ENCODE measurements at places on chromosomes 1 and 21.
A peak's percentile ranks its signal among the peaks of the same experiment; 100 is the strongest.

DNA sequence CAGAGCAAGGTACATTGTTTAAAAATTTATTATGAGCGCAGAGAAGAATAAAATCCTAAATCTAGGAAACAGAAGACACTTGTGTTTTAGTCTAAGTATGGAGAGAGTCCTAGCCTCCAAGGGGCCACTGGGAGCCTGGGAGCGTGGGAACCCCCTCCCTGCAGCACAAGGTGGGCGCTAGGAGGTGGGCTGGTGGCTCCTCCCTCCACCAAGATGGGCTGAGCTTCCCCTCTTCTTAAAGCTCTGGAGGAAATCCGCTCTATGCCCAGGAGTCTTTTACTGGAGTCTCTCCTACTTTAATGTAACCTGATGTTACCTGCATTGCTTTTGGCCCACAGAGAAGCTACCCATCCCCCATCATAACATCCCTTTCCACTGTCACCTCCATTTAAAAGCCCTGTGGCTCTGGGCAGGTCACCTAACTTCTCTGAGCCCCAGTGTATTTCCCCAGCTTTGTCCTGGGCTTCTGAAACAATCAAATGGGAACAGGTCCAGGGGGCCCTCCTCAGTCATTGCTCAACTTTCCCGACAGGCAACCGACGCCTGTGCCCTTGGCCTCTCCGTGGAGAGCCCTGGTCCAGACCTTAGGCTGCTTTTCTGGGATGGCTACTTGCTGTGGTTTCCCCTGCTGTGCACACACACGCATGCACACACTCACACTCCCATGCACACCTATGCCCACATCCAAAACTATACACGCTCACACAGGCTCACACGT lies 181.5 kb downstream of the NPHP4 start:
- DNase-seq: no peak

DNA sequence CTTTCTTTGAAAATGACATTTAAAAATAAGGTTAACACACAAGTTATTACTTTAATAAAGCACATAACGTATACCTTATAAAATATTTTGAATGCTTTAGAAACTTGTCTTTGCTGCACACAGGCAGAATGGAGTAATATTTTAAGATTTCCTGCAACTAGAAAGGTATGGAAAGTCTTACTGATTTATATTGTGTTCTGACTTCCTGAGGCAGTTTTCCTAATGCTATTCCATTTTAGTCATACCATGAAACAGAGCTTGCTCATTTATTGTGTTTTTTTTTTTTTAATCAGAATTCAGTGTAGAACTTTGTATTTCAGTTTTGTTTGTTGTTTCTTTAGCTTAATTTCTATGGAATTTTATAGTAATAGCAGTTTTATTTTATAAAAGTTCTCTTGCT lies 60.9 kb upstream of the S1PR1 start:
- no peak for DNase-seq

DNA sequence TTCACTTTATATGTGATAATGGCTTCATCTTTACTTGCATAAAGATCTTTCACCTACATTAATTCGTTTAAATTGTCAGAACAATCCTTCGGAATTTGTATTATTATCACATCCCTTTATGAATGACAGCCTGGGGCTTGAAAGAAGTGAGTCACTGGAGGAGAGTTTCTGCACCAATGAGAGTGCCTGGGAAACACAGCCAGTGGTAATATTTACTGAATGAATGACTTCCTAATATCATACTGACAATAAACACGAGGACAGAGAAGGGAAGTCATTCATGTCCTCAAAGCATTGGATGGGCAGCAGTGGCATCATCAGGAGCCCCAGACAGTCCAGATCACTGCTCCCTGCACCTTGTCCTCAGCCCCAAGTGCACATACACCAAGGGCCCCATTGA lies 40.7 kb upstream of the PDE4B start:
- DNase-seq: no peak

GRCh38 chr1:209364716-209365115 lies 218.8 kb upstream of the CAMK1G start:
- DNase-seq: peak; percentile 72

GRCh38 chr1:94926126-94926914 lies 590 bp downstream of the CNN3 start:
- DNase-seq: no peak

- no peak for DNase-seq
Observed at GRCh38 chr1:211967704-211968103, 67.7 kb downstream of the INTS7 start.

DNA sequence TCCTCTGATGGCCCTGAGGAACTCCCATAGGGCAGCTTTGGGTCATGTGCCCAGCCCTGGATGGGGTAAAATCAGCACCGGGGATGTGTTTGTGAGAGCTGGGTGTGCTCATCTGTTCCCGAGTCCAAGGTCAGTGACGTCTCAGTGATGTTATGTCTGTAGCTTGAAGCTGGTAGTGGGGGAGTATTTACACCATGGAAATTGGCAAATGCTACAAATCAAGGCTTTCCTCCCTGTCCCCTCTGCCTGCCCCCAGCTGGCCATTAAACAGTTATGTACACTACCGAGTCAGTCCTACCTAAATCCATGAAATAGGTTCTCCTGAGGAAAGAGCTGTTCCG lies 117.8 kb upstream of the SLC25A33 start:
- no peak for DNase-seq

- DNase-seq: no peak
Observed at GRCh38 chr1:40050863-40051262, 10.3 kb downstream of the CAP1 start.

GRCh38 chr21:32705139-32705538 lies 22.7 kb downstream of the SYNJ1 start:
- DNase-seq: no peak

GRCh38 chr1:30681782-30682181 lies 41.6 kb downstream of the MATN1 start:
- DNase-seq: no peak

GRCh38 chr1:14017531-14017961 lies 317.6 kb downstream of the PRDM2 start:
- no peak for DNase-seq

DNA sequence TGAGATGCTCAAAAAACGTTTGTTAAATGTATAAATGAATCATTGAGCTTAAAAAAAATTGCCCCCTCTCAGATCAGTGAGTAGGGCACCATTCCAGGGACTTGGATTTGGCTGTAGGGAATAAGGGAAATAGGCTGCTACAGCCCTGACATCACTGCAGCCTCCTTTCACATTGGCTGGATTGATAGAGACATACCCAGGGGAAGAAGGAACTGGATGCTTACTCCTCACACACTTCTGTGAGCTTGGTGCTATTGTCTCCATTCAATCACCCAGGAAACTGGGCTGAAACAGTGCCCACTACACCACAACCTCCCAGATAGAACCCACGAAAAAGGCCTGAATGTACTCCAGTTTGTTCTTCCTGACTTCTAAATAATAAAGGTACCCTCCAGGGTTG lies 87.2 kb downstream of the TGFBR3 start:
- DNase-seq: no peak

GRCh38 chr21:33884376-33885171 lies 31.0 kb downstream of the ATP5PO start:
- no peak for DNase-seq

GRCh38 chr1:39386997-39387396 lies 104.4 kb upstream of the BMP8A start:
- DNase-seq: no peak

- no peak for DNase-seq
Observed at GRCh38 chr1:16085522-16085921, 12.1 kb upstream of the FAM131C start.

- no peak for DNase-seq
Observed at GRCh38 chr1:26520339-26520738, 9.2 kb upstream of the RPS6KA1 start.

DNA sequence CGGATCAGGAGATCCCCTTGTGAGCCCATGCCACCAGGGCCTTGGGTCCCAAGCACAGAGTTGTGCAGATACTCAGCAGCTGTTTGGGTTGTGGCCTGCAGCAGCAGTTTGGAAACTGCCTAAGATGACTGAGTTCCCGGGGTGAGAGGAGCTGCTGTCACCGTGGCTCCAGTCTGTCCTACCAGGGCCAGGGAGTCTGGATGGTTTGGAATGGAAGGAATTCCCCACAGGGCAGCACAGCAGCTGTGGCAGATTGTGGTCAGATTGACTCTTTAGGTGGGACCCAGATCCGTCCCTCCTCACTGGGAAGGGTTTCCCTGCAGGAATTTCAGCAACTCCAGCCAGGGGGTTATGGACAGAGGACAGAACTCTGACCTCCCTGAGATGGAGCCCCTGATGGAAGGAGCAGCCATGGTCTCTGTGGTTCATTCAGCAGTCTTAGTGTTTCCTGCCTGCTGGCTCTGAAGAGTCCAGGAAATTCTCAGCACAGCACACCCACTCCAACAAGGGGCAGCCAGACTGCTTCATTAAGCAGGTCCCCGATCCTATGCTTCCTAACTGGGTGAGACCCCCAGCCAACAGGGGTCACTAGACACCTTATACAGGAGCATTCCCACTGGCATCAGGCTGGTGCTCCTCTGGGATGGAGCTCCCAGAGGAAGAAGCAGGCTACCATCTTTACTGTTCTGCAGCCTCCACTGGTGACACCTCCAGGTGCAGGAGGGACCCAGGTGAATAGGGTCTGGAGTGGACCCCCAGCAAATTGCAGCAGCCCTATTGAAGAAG lies 51.5 kb upstream of the TNFSF4 start:
- DNase-seq: no peak

DNA sequence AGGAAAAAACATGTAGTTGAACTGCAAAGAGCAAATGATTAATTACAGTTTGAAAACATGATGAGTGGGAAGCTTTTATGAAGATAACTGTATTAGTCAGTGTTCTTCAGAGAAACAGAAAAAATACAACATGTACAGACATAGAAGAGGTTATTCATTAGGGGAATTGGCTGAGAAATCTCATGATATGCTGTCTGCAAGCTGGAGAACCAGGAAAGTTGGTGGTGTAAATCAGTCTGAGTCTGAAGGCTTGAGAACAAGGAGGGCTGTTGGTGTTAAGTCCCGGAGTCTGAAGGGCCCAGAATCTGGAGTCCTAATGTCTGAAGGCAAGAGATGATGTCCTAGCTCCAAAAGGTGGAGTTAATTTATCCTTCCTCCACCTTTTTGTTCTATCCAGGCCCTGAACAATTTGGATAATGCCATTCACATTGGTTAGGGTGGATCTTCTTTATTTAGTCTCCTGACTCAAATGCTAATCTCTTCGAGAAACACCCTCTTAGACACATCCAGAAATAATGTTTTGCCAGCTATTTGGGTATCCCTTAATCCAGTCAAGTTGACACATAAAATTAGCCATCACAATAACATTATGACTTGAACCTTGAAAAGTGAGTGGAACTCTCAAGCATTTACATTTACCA lies 672.9 kb upstream of the PTBP2 start:
- DNase-seq: no peak

DNA sequence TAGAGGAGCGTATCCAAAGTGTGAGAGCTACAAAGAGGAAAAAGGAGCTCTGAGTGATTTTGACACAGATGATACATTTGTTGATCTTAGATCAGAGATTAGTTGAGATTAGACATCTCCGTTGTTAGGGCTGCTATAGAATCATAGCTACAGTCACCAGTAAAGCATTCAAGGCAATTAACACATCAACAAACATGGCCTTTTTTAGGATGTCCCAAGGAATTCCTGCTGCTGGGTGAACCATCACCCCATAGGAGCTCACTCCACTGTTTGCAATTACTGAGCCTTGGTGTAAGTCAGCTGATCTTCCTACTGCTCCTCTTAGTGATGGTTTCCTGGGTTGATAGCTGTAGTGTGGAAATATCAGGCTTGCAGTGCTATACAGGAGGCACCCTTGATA lies 6.7 kb upstream of the RSRP1 start:
- DNase-seq: no peak

DNA sequence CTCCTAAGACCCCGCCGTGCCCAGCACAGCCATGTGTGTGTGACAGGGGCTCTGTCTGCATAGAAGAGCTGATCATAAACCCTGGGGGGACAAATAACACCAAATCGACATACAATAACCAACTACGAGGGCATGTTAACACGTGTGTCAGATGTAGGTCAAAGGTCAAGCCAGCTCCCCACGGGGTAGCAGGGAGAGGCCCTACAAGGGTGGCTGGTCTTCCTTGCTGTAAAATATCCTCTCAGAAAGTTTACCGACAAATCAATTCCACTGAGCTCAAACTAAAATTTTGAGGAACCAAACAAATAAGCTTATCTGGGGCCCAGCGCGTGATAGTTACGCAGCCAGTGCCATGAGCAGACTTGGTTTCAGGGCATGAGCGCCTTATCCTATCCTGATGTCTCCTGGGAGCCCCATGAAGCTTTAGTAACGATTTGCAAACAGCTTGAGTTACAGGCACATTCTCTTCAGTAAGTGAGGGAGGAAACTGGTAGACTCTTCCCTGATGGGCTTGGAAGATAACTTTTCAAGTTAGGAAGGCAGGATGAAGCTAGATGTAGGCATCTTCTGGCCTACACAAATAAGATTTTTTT lies 2.7 kb upstream of the TMPRSS3 start:
- no peak for DNase-seq

DNA sequence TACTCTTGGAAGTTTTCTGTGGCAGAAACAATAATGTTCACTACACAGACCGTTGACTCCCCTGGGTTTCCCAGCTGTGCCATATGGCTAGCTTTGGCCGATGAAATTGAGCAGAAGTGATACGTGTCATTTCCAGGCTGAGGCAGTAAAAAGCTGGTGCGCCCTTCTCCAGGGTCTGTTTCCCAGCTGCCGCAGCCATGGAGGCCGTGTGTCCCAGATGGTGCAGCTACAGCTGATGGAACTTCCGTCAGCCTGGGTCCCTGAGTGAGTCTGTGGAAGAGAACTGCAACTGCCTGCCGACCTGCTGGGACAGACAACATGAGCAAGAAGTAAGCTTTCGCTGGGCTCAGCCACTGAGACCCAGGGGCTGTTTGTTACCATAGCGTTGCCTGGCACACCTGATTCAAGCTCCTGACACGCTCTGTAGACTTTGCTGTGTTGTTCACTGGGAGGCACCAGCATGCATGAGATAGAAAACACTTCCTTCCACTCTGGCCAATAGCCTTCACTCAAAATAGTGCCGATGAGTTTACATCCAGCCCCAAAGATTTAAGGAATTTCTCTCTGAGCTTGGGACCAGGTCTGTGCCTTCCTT lies 116.3 kb upstream of the SLC25A33 start:
- DNase-seq: no peak

DNA sequence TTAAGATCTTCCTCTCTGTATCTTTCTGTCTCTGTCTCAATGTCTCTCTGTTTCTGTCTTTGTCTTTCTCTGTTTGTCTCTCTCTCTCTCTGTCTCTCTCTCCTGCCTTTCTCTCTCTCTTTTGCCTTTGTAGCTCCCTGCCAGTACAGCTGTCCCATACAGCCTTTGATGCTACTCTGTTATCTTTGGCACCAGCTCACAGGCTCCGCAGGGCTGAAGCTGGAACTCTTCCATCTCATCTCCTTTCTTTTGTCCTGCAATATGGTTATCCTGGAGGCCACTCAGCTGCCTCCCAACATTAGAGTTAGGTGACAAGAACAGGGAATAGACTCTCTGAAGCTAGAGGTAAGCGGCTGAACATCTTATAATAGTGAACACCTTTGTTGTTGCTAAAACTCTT lies 354.3 kb upstream of the NEGR1 start:
- DNase-seq: no peak

- DNase-seq: no peak
Observed at GRCh38 chr1:53946252-53947171, at the start of gene LRRC42. LRRC42 (plus strand) TSS chr1:53946350; CDS start chr1:53952000, 5,650 bp downstream.

All from urinary bladder (tissue), 4 donors.